ENCODE measurements at places on chromosomes 13 and 19.

DNA sequence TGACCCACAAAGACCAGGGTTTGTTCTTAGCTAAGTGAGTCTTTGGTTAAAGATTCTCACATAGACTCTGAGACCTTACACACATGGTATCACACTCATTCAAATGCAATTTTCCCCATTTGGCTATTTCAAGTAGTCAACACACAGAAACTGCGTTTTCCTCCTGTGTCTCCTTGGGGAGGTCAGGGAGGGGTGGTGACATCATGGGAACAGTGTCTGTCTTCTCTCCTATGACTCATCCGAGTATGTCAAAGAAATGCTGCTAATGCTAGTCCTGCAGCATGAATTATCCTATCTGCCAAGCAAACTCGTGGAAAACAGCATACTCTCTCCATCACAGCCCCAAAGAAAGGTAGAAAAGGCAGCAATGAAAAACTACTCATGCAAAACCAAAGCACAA, 100.2 kb downstream of the ENOX1 start:
- peak; percentile 89 for DNase-seq

GRCh38 chr13:102881819-102882686, 36.2 kb downstream of the ERCC5 start:
- DNase-seq = no peak

GRCh38 chr19:38453596-38453995, 20.1 kb downstream of the RYR1 start:
- no peak for DNase-seq

GRCh38 chr19:49690079-49690655, 749 bp upstream of the CPT1C start:
- no peak for DNase-seq

- no peak for DNase-seq
Observed at GRCh38 chr19:49422407-49423070, 702 bp downstream of the PTH2 start.

DNA sequence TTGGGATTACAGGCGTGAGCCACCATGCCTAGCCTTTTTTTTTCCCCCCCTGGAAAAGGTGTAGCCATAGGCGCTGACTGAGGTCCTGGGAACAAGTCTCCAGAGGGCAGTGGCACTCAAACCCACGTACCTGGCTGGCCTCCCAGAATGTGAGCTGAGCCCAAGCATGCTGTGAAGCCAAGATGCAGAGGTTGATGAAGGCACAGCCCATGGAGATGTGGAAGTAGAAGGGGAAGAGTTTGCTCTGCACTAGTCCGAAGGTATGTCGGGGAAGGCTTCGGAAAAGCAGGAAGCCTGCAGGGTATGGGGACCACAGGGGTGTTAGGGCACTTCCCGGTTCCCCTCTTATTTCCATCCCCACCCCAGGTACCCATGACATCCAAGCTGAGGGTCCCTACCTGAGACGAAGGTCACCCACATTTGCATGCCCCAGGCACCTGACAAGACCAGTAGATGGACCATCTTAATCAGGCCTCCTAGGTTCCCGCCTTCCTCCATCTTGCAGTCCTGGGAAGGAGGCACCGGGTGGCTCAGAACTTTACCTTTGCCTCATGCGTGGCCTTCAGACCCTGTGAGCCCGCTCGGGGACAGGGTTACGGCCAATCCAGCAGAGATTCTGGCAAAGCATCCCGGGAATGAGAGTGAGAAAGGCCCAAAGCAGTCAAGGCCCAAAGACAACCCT, 805 bp downstream of the TMEM205 start:
- no peak for DNase-seq

GRCh38 chr19:10112037-10112761, 706 bp downstream of the P2RY11 start:
- DNase-seq = no peak

DNA sequence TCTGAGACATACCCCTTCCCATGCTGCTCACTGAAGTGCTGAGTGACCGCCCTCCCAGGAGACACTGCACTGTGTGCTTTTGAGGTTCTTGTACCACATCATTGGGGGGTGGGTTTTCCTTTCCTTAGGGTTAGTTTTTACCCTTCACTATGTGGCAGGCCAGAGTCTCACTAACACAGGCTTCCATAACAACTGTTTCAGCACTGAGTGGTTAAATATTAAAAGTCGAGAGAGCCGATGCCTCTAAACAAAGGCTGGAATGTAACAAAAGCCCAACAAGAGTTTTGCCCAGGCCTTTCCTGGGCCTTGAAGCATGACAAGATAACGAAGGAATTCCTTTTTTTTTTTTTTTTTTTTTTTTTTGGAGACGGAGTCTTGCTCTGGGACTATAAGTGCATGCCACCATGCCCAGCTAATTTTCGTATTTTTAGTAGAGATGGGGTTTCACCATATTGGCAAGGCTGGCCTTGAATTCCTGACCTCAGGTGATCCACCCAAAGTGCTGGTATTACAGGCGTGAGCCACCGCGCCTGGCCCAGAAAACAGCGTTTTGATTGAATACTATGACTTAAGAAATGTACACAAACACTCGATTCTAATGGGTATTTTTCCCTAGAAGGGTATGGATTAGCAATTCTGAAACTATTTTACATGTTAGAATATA, 46.5 kb downstream of the ZNF823 start:
- DNase-seq = no peak

- DNase-seq = no peak
Observed at GRCh38 chr19:57803265-57803593, 11.5 kb downstream of the ZNF552 start.

DNA sequence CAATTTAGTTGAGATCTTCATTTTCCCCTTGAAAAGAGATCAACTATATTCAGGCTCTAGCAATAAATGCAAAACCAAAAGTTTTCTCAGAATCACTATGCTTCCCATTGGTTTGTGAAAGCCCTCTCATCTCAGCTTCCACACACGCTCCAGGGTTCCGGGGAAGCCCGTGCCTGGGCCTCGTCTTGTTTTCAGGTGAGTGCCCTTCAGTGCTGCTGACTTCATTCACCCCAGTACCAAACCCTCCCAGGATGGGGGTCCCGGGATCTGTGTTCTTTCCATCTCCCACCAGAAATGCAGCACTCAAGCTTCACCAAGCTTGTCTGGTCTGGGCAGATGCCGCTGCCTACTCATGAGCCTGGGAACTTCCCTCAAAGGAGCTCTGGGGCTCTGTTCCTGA, 97.7 kb downstream of the TEX29 start:
- DNase-seq = no peak

DNA sequence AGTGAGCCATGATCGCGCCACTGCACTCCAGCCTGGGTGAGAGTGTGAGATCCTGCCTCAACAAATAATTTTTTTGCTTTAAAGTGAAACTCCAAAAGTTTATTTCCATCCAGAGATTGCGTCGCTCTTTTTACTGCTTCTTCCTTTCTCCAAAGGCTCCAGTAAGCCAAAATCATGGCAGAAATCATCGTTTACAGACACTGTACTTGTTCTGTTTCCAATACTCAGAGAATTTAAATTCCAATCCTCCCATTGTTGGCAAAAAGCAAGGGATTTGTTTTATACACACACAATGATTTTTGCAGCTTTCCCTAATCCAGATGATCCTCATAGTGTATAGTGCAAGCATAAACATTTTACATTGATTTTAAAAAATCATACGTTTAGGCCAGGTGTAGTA, 15.3 kb downstream of the FBXO27 start:
- DNase-seq = no peak

GRCh38 chr13:23921451-23921888, 24.2 kb upstream of the C1QTNF9B start:
- DNase-seq = peak; percentile 62

DNA sequence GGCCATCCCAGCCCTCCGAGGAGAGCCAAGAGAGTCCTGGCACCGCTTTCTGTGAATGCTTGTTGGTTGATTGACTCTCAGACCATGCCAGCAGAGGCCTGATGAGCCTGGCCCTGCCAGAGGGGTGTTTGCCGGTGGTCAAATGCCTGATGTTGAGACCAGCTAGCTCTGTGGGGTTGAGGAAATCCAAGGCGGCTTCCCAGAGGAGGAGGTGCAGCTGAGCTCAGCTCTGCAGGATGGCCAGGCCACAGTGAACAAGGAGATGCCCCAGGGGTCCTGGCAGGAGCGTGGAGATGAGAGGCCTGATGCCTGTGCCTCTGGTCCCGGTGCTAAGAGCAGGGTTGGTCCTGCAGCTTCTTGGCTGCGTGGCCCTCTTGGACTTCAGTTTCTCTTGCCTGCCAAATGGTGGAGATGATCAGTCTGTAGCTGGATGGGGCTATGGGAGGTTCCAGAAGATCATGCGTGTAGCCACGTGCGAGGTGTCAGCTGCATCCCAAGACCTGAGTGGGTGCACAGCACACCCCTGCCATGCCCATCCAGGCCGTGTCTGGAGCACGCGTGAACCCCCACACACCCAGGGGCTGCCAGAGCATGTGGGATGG, 16.8 kb downstream of the NFIC start:
- no peak for DNase-seq

- DNase-seq = no peak
Observed at GRCh38 chr19:45215391-45216191, 29.6 kb downstream of the EXOC3L2 start.

- DNase-seq = no peak
Observed at GRCh38 chr19:41222240-41222639, 3.2 kb downstream of the AXL start.

DNA sequence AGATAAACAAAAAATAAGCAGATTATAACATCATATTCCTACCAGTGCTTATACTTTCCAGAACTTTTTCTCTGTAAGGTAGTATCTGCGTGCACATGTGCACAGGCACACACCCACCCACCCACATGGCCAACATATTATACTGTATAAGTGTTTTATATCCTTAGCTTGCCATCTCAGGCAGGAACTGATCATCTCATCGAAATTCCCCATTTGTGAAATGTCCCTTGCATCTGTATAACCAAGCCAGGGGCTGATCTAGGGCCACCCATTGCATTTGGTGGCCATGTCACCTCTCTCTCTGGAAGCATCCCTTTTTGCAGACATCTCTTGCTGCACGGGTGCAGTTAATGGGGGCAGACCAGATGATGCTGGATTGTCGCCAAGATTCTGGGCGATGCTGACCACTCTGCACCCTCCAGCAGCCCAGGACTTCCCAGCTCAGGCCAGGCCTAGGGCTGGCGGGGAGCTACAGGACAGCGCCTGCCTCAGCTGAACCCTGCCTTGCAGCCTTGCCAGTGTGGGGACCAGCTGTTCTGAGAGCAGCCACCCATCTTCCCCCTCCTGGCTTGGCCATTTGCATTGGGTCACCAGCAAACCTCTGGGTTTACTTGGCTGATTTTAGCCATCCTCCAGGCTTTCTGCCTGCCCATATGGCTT, 95.9 kb downstream of the SLC7A1 start:
- DNase-seq = no peak

- no peak for DNase-seq
Observed at GRCh38 chr13:114258589-114258988, 22.8 kb upstream of the UPF3A start.

DNA sequence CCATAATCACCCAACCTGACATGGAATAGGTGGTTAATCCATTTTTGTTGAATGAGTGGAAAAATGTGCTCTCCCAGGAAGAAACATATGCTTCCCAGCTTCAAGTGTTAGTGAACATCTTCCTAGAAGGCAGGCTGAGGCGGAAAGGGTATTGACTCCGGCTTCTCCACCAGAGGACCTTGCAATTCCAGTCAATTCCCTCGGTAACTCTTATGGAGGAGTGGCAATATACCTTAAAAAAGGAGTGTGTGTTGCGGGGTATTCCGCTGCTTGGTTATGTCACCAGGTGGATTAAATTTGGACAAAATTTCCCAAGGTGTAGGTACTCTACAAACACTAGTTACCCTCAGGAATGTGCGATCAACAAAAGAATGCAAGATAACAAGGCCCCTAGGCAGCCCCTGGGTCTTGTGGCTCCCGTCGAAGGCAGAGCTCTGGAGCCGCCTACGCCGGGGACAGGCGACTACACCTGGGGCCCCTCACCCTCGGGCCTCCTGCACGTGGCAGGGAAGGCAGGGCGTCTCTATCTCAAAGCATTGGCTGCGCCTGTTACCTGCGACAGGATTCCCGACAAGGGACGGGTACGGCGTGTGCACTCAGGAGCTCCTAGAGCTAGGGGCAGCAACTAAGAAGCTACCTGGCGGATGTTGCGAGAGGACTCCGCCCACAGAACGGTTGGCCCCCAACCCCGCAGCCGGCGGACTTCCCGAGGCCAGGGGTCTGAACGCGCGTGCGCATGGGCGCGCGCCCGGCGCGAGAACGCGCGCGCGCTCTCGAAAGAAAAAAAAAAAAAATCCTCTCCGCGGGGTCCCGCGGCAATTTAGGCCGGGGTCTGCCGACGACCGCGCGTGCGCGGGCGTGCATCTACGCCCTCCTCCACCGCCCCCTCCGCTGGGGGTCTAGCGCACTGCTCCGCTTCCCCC, at the start of gene WDR87:
WDR87 (minus strand) TSS at position 649 of the 923 bp plus-strand sequence. CDS start 8,355 bp downstream, outside the sequence.
- no peak for DNase-seq

- DNase-seq = peak; percentile 30
Observed at GRCh38 chr13:90375851-90376250, 971.6 kb upstream of the MIR17HG start.

DNA sequence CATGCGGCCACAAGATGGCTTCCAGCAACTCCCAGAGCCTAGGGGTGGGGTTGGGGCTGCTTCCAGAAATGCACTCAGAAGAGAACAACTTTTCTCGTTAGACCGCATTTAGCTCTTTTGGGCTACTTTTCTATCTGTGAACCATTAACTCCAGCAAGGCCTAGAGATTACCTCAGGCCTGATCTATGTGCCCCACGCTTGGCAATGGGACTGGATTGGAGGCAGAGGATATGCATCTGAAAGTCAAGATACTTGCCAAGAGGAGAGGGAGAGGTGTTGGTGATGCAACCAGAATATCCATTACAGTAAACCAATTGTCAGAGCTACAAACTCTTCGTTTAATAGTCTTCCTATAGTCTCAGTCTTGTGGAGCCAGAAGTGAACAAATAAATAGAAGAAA, 177.7 kb downstream of the TDRD3 start:
- DNase-seq = no peak

DNA sequence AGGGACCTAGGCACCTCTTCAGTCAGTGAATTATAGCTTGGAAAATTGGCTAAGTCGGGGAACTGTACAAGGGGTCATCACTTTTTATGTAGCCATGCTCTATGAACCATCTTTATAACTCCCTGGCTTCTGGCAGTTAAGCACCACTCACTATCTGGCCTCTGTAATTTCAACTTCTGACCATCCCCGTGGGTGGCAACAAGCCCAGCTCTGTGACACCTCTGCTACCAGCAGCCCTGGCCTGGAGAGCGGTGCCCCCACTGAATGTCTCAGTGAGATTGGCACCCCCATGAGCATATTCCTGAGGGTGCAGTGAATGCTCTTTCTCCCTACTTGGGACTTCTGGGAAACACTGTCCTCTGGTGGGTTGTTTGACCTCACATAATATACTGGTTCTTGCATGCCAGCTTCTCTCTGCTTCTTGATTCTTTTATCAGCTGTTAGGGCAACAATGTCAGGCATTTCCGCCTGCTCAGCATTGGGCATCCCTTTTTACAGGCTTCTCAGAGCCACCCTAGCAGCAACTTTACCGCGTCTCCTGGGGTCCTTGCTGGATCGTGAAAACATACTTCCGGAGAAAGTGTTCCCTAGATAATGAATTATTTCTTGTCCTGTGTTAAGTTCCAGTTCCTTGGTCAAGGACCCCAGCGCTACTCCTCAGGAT, 10.4 kb downstream of the KL start:
- DNase-seq = peak; percentile 13

GRCh38 chr19:49590971-49591730, at the start of gene PRR12:
TSS of gene PRR12 (plus strand) at chr19:49591182. CDS start at chr19:49591655, 473 bp downstream.
- DNase-seq = peak; percentile 71

All from LHCN-M2 (cell line).